ENCODE measurements at places on chromosomes 1 and 21.

DNA sequence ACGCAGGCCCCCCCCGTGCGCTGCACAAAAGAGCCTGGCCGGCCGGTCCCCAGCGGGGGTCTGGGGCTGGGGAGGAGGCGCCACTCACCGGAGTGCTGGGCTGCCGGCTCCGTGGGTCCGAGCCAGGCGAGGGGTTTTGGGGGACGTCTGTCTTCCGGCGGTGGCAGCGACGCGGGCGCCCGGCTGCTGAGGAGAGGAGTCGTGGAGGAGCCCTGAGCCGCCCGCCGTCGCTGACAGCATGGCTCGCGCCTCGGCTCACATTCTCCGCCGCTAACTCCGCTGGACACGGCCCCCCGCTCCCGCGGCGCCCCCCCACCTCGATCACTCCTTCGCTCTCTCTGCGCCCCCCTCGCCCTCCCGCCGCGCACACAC is 649 bp downstream of the AHDC1 start:
- no peak for DNase-seq

DNA sequence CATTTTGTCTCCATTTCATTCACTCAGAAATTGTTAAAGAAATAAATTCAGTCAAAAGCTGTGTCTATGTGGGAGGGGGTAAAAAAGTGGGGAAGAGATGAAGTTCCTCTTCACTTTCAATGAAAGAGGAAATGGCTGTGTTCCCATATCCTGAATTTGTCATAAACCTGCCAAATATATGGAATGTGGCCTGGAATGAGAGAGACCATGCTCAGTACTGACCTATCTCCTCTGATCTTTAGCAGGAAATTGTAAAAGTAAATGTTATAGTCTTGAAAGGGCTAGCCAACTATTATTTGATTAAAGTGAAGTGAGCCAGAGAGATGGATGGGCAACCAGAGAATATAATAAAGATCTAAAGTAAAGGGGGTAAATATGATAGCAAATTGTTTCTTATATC is 130.3 kb upstream of the C21orf91 start:
- no peak for DNase-seq

GRCh38 chr1:227893300-227893948 is 54.3 kb downstream of the WNT9A start:
- no peak for DNase-seq

DNA sequence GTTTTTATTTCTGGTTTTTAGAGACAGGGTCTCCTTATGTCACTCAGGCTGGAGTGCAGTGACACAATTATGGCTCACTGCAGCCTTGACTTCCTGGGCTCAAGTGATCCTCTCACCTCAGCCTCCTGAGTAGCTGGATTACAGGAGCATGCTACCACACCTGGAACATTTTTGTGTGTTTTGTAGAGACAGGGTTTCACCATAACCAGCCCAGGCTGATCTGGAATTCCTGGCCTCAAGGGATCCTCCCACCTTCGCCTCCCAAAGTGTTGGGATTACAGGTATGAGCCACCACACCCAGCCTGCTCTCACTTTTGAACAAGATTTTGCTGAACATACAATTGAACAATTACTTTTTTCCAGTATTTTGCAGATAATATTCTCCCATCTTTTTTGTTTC is 24.0 kb upstream of the HYI start:
- DNase-seq, result no peak

GRCh38 chr1:72186733-72187307 is 95.5 kb downstream of the NEGR1 start:
- DNase-seq, result no peak

DNA sequence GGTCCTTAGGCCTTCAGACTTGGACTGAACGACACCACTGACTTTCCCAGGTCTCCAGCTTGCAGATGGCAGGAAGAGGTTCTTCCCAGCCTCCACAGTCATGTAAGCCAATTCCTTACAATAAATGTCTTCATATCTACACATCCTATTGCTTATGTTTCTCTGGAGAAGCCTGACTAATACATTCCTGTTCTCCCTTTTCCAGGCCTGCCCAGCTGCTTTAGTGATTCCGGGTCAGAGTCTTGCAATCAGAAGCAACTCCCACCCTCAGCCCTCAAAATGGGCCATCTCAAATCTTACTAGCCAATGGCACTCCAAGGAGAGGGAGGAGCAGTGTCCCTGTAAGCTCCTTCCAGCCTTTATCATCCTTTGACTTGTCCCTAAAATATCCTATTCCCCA is 16.4 kb upstream of the CPT2 start:
- DNase-seq, result no peak

GRCh38 chr1:1937061-1937460 is 18.0 kb upstream of the TMEM52 start:
- no peak for DNase-seq

DNA sequence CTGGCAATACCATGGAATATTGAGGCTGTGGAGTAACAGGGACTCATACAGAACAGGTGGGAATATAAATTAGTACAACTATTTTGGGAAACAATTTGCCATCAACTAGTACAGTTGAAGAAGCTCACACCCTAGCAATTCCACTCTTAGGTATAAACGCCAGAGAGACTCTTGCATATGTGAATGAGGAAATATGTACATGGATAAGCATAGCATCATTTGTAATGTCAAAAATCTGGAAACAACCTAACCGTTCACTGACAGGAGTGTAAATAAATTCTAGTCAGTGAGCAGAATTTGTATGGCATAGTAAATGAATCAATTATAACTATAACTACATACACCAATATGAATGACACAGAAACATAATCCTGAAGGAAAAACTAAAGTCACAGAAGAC is 83.7 kb downstream of the RAB3GAP2 start:
- DNase-seq, result no peak

DNA sequence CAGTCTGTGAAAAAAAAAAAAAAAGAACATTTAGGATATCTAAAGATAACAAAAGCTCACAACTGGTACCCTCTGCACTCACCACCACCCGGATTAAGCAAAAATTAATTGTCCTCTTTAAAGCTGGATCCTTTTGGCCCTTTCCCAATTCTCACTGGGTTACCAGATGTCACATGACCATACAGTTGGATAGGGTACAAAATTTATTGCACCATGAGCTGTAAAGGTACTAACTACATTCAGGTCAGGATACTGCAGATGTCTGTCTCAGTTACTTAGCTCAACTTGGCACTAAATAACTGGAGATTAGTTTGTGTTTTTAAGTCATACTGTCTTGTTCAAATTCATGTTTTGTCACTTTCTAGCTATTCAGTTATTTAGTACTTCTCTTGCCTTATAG is 96.3 kb downstream of the GPATCH2 start:
- DNase-seq, result no peak

DNA sequence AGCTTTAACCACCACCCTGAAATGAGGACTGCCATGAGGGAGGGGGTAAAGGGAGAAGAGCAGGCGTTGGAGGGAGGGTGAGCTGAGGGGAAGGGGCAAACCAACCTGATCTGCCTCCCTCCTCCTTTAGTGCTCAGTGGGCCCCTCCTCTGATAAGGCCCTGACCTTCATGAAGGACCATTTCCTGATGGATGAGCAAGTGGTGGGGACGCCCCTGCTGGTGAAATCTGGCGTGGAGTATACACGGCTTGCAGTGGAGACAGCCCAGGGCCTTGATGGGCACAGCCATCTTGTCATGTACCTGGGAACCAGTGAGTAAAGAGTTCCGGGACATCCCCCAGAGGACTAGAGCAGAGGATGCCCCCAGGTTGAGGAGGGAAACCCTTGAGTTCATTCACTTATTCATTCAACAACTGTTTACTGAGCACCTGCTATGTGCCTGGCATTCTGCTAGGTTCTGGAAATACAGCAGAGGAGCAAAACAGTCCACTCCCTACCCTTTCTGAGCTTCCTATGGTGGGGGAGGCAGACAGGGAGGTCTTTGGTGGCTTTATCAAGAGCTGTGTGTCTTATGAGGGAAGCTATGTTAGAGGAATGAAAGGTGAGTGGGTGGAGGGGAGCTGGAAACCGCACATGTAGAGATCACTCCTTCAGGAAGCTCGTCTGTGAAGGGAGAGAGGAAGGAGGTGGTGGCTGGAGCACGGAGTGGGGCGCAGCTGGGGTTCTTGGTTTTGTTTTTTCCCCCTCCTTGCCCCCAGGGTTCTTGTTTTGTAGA is 19.5 kb downstream of the SEMA4A start:
- DNase-seq, result no peak

GRCh38 chr1:72100771-72101170 is 181.6 kb downstream of the NEGR1 start:
- DNase-seq, result no peak

- no peak for DNase-seq
These were observed 33.3 kb downstream of the GNPAT start for GRCh38 chr1:231274119-231274825.
